Osteoblast (primary cell): ENCODE measurements at places on chromosomes 12 and 14. TPM values are rescaled to one million over a fixed set of nuclear protein-coding genes. Genes with fewer than 3 reads are reported as not detected.

GRCh38 chr12:69947897-69948296 is 122.9 kb downstream of the MYRFL start:
- DNase-seq: no peak

GRCh38 chr12:123096182-123096581 is 54.7 kb downstream of the PITPNM2 start:
- DNase-seq: no peak

DNA sequence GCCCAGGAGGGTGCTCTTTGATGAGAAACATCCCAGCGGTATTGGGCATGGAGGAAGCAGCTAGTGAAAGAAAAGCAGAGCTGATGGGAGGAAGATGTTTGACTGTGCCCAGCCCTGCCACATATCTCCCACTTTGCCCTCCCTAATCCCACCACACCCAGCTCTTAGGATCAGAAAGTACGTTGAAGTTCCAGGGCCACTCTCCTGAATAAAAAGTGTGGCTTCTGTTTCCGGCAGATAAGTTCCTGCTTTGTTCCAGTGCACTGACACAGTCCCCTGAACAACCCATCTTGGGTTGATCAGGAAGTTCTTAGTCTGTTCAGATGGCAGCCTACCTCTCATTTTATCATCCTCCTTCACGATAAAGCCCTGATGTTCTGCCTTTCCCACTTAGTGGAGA is 16.5 kb downstream of the TPCN1 start:
- no peak for DNase-seq

DNA sequence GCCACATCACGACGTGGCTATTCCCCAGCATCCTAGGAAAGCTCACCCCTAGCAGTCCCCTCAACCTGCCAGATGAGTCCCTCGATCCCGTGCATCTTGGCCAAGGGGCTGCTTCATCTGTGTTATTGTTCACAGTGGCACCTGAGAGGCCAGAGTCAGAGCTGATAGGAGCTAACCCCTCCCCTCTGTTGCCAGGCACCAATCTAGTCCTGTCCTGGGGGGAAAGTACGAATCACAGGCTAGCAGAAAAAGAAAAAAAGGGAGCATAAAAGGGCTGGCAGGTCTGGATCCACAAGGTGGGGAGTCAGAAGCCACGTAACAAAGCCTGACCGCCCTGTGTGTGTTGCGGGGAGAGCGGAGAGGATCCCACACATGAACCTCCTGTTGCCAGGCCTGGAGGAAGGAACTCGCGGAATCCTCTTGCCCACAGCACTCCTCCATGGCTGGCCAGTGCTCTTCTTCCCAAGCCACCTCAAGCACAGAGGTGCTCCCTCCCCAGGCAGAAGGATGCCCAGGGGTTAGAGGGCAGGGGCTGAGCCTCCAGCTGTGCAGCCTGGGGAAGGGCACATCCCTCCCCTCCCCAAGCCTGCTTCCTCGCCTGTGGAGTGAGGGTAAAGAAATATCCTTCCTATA is 91.8 kb downstream of the ITPK1 start:
- peak; percentile 13 for DNase-seq

DNA sequence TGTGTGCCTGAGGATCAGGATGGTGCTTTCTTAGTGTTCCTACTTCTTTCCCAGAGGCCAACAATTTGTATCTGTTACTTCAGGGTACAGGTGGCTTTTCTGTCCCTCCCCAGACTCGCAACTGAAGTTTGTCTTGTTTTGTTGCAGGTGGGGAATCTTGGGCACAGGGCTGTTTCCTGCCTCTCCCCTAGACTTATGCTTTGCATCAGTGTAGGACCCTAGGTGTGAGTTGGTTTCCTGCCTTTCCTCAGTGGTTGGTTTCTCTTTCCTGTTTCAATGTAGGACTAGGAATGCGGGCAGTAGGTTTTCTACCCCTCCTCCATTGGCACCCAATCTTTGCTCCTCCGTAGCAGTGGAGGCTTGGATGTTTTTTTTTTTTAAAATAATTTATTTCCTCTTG is 87.0 kb downstream of the TRMT5 start:
- DNase-seq: no peak

GRCh38 chr12:25556153-25556552 is 3.1 kb upstream of the LMNTD1 start:
- DNase-seq: no peak

GRCh38 chr14:57970175-57970574 is 104.3 kb upstream of the SLC35F4 start:
- no peak for DNase-seq

DNA sequence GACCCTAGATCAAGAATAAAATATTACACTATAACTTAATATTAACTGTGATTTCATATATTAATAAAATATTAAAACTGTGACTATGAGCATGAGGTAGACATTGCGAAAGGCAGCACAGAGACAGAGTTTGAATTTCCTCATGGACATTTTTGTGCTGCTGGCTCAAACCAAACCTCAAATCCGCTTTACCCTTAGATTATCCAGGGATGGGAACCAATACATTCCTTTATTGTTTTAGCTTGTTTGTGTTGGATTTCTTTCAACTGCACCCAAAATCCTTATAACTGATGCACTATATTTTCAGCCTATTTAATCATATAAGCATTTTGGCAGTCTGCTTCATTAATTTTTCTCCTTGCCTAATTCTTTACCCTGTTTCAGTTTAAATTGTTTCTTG is 436.7 kb downstream of the ATP23 start:
- no peak for DNase-seq

DNA sequence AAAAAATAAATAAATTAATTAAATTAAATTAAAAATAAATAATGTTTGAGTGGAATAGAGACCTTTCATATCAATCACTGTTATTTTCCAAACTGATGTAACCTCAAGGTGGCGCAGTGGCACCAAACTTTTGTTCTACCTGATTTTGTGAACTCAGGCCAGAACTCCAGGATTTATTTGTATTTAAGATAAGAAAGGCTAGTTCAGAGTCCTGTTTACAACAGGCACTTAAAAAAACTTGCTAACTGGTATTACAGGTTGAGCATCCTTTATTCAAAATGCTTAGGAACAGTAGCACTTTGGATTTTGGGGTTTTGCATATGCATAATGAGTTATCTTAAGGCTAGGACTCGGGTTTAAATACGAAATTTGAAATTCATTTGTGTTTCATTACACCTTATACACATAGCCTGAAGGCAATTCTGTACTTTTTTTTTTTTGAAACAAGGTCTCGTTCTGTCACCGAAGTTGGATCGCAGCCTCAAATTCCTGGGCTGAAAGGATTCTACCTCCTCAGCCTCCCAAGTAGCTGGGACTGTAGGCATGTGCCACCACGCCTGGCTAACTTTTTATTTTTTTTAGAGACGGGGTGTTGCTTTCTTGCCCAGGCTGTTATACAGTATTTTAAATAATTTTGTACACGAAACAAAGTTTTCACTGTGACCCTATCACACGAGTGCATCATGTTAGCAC is 32.4 kb downstream of the YY1 start:
- DNase-seq: peak; percentile 32

- DNase-seq: no peak
Measured at GRCh38 chr14:39145266-39145966, 24.7 kb downstream of the TRAPPC6B start.

DNA sequence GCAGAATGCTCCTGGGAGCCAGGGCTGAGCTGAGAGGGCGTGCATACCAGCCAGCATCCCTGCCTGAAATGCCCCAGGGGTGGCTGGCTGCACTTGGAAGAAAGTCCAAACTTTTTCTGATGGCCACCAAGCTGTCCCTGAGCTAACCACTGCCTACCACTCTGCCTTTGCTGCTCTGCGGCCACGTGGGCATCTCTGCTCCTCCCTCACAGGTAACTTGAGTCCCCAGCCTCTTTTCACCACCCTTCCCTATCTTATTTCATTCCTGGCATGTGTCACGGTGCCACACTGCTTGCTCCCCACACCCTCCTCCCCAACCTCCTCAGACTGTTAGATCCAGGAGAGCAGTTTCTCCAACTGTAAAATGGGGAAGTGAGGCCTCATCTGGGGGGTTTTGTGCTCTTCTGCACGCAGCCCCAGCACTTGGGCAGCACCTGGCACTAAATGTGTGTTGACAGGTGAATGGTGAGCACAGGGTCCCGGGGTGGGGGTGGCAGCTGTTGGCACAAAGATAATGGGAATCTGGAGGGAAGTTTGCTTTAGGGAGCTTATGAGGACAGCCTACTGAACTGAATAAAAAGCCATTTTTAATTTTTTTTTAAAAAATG is 113.0 kb downstream of the GLT1D1 start:
- no peak for DNase-seq

Gene TEX52
- not detected in 2 replicates for total RNA-seq

Gene NR1H4
- not detected in 2 replicates for total RNA-seq

Gene FOXG1
- under 0.01 TPM in 1 of 2 replicates, not detected in the other for total RNA-seq

Gene TDRD9
- 0.29 and 1.1 TPM in 2 replicates for total RNA-seq

Gene TSPAN19
- not detected in 2 replicates for total RNA-seq
